ENCODE measurements at places on chromosomes 16 and 17.

DNA sequence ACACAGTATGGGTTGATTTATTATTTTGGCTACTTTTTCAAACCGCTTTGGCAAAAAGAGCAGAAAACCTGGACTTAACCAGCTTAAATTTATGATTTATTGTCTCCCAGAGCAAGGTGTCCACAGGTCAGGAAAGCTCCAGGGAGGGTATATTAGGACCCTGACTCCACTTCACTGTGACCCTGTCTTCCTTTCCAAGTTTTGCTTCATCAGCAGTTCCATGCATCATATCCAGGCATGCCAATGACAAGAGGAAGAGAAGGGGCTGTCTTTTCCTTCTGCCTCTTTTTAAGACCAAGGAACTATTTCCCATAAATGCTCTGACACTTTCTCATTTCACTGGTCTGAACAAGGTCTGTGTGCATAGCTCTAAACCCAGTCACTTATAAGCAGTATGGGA is 316.8 kb downstream of the CA10 start:
- DNase-seq = no peak

DNA sequence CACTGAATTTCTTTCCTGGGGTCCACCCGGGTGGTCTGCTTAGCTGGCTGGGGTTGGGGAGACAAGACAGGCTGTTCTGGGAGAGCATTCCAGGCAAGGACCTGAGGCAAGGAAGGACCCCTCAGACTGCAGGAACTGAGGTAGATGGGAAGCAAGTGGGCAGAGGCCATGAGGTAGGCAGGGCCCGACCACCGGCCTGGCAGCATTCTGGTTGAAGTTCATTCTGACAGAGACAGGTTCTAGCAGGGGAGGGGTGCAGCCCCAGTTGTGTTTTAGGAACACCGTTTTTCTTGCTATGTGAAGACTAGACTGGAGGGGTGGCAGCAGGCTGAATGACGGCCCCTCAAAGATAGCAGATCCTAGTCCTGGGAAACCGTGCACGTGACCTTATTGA is 17.5 kb downstream of the B9D1 start:
- no peak for DNase-seq

DNA sequence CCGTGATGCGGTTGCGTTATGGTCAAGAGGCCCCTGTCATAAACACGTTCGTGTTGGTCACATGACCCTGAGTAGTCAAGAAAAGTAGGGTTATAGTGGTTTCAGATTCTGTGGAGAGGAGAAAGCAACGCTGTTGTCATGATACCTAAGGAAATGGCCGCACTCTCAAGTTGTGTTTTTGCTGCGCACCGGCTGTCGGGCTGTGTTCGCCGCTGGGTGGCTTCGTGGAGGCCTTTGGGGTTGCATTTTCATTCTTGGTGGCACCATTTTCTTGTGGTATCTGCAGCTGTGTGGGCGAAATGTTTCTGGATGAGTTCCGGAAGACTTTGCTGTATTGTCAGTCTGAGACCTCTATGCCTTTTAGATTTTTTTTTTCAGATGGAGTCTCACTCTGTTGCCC is 35.0 kb downstream of the DEF8 start:
- DNase-seq = no peak

DNA sequence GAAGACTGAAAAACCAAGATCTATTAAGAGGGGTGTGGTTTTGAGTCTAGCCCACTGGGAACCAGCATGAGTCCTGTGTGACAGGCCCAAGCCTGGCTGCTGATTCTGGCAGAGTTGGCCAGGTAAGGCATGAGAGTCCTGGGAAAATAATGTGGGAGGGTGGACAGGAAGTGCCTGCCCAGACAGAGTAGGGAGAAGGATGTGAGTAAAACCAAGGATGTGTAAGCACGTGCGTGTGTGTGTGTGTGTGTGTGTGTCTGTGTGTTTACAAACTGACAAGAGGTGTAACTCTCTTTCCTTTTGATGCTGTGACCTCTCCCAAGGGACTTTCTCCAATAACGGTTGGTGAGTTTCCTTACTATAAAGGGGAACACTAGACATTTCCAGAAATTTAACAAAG is 15.6 kb upstream of the TEX2 start:
- DNase-seq = no peak

DNA sequence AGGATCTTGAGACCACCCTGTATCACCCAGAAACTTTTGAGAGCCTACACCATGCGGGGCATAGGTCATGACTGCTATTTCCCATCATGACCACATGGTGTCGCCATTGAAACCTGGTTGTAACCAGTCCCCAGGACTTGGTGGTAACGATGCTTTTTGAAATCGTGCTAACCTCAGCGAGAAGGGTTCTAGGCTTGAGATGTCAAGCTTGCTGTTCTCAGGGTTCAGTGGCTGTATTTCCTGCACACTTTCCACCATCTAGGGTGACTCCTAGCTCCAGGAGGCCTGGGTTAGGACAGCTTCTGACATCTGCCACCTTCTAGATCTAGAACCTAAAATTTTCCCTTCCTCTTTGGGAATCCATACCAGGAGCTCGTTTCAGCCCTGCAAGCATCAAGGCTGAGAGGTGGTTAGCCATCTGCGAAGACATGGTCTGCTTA is 13.0 kb upstream of the SPNS3 start:
- DNase-seq = peak; percentile 62

GRCh38 chr16:48123104-48123788 is 32.5 kb downstream of the ABCC12 start:
- DNase-seq = peak; percentile 71

DNA sequence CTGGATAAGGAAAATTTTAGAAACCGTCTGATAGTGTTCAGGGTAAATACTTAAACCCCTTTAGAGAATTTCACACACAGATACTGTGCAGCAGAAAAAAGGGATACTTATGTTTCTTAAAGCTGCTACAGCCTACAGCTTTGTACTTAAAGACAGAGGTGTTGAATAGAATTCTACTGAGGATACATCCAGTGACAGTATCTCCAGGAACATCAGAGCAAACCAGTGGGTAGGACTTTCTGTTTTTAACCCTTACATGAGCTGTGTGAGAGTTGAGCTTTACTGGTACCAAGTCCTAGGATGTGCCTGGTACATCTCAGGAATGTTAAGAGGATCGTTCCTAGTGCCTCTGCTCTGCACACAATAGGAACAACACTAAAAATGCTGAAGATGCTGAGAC is 191.5 kb downstream of the FTO start:
- DNase-seq = no peak

GRCh38 chr17:18027280-18027679 is 11.7 kb downstream of the ATPAF2 start:
- DNase-seq = no peak

DNA sequence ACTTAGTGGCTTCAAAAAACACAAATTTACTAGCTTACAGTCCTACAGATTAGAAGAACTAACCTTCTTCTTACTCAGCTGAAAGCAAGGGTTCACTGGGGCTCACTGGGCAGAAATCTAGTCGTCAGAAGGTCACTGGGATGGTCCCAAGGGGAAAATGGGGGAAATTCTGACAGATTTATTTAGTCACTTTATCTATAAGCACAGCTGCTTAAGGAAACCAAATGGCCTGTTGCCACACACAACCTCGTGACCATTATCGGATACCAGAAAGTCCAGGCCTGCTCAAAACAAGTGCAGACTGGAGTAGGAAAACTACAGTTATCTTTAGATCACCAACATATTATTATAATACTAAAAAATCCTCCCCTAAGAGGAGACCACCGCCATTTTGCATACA is 374.6 kb upstream of the ASIC2 start:
- DNase-seq = no peak

DNA sequence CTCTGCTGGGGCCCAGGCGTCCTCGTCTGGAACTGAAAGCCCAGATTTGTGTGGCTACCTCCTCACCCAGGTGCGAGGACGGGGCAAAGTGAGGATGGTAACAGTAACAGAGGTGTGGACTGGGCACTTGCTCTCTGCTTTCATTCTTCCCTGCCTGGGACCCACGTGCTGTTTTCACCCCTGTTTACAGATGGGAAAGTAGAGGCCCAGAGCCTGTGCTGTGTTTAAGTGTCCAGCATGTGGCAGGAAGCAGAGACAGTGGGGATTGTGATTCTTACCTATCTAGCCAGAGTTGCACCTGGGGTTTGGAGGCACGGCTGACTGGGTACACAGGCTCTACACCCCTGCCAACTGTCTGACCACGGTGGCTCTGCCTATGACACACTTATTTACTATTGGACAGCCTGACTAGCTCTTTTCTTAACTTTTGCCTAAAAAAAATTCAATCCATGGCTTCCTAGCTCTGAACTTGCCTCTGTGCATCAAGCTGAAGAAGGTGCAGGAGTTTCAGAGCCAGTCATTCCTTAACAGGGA is 155.4 kb downstream of the CLEC16A start:
- DNase-seq = no peak

- no peak for DNase-seq
These were observed 22.5 kb downstream of the AXIN2 start for GRCh38 chr17:65538675-65539529.

DNA sequence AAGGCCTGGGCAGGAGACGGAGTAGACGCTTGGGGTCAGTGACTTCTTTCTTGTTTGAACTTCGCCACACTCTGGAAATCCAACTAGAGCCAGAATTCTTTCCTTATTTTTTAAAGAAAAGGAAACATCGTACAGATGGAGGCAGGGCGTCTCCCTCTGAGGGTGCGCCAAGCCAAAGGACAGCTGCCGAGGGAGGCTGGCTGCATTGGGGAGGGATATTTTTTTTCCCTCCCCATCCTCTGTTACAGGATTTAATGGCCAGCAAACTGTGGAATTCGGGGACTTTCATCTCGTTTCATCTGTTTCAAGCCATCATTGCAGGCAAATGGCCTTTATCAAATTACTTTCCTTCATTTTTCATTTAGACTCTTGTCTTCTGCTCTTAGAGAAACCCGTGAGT is 15.9 kb downstream of the CDK5R1 start:
- DNase-seq = no peak

- no peak for DNase-seq
These were observed 66.0 kb downstream of the GNAO1 start for GRCh38 chr16:56257239-56257638.

GRCh38 chr17:8382052-8382879 is 727 bp downstream of the RPL26 start:
- DNase-seq = no peak

DNA sequence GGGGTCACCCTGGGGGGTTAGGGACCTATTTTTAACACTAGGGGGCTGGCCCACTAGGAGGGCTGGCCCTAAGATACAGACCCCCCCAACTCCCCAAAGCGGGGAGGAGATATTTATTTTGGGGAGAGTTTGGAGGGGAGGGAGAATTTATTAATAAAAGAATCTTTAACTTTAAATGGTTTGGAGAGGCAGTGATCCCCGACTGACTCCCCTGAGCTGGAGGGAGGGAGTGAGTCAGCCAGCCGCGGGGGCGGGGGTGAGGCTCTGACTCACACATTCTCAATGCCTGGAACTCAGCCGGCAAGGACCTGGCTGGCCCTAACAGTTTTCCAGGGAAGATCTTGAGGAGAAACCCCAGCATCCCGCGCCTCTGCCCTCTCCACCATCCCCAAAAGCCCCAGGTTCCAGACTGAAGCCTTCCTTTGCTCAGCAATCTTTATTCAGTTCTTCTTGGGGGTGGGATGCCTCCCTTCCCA is 1.5 kb downstream of the HCFC1R1 start:
- no peak for DNase-seq

DNA sequence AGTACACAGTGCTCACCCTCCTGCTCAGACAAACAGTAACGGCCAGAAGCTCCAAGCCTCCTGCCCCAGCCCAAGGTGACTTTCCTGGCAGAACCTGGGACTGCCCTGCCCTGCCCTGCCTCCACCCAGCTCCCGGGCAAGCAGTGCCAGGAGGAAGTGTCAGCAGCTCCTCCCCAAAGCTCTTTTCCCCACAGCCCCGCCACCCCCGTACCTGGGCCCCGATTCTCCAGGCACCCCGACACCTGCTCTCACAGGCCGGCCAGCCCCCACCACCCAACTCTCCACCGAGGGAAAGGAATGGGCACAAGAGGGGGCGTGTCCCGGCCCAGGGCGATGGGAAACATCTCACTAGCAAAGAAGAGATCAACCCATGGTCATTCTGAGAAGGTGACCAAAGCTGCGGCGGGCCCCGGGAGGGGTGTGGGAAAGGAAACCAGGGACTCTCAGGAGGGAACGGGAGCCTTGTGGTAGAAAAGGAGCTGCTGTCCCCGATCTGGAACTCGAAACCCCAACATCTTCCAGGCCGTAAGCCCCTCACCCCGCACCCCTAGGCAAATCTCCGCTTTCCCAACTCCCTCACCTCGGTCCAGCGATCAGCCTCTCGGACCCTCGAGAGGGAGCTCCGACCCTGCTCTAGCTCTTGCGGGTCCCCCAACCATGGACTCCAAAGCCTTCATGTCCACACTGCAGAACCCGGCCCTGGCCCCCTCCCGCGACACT is 1.2 kb downstream of the BCAR1 start:
- no peak for DNase-seq

- DNase-seq = no peak
These were observed 25.1 kb upstream of the CNOT1 start for GRCh38 chr16:58654560-58655214.

DNA sequence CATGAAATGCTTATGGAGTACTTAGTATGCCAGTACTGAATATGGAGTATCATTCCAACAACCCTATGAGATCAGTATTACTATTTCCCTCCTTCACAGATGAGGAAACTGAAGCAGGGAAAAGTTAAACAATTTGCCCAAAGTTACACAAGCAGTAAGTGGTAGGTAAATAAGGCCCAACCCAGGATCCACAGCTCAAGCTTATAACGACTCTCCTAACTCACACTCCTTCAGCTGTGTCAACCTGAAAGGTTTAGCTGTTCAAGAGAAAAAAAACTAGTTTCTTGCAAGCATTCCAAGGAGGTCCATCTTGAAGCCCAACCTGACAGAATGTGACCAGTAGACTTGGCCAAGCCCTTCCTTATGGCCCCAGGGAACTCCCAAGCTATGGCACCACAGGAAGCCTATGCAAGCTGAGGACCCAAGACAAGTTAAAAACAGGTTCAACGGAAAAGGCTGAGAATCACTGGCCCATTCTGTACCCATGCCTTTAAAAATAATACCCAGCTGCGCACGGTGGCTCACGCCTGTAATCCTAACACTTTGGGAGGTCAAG is 6.5 kb downstream of the CRK start:
- no peak for DNase-seq

DNA sequence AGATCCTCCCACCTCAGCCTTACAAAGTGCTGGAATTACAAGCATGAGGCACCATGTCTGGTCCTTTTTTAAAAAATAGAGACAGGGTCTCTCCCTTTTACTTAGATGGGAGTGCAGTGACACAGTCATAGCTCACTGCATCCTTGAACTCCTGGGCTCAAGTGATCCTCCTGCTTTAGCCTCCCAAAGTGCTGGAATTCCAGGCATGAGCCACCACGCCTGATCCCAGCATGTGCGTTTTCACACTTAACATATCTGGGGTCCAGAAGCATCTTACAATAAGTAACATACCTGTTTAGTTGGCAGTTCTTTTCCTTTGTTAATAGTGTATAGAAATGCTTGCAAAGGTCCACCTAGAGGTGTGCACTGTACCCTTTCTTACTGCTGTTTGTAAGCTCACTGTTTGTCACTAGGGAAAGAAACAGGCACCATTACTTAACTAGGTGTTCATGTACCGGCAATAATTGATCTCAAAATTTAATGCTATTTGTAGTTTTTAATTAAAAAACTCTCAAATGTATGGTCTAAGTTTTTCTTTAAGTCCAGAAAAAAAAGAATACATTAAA is 221.7 kb downstream of the RPTOR start:
- DNase-seq = no peak

- DNase-seq = no peak
These were observed 11.4 kb upstream of the KREMEN2 start for GRCh38 chr16:2952679-2953078.

Data from glomerular endothelial cell (primary cell).